ENCODE measurements at places on chromosomes 12 and 14. TPM values are rescaled to one million over a fixed set of nuclear protein-coding genes. Genes with fewer than 3 reads are reported as not detected.

- no peak for DNase-seq
Observed at GRCh38 chr14:58026219-58026618, 125.8 kb downstream of the ARMH4 start.

Gene TMCC3
- total RNA-seq: 1.5 TPM

GRCh38 chr14:60514741-60515491 lies 6.0 kb downstream of the SIX6 start:
- DNase-seq: peak; percentile 74

GRCh38 chr12:71578694-71579258 lies 84.9 kb downstream of the ZFC3H1 start:
- DNase-seq: no peak

GRCh38 chr14:91204657-91205056 lies 39.8 kb downstream of the GPR68 start:
- no peak for DNase-seq

Gene ANO2
- total RNA-seq: 19.5 TPM

GRCh38 chr12:16437281-16437816 lies 89.9 kb downstream of the MGST1 start:
- DNase-seq: no peak

- DNase-seq: no peak
Observed at GRCh38 chr12:68825569-68826217, 17.7 kb downstream of the MDM2 start.

DNA sequence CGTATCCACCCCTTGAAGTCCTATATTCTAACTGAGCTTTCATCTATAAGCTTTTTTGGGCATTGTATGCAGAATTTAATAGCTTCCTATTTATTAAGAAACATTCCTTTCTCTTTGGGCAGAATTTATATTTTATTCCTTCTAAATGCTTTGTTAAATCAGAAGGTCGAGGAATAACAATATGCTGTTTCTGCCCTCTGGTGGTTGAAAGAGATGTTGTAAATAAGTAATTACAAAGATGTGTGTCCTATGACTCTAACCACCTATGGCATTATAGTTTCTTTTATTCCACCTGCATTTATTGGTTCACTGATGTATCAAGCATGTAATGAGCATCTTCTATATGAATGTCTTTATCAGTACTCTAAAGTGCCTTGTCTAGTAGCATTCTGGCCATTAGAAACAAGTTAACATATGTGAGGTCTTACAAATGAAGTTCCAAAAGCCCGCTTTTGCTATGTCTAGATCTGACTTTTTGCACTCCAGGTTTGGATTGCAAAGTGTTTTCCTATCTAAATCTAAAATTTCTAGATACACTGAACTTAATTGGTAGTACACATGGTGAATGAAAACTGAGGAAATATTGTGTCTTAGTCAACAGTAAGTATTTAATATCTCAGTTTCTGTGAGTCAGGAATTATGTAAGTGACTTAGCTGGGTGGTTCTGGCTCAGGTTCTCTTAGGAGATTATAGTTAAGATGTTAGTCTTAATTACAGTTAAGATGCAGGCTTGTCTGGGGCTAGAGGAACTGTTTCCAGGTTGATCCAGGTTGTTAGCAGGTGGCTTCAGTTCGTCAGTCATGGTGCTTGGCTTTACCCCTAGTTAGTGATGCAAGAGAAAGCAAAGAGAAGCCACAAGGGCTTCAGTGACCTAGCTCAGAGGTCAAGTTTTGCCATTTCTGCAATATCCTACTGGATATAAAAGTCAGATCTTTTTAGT lies 57.5 kb downstream of the PLEKHA5 start:
- no peak for DNase-seq

Gene MYO1H
- 0.16 TPM for total RNA-seq

DNA sequence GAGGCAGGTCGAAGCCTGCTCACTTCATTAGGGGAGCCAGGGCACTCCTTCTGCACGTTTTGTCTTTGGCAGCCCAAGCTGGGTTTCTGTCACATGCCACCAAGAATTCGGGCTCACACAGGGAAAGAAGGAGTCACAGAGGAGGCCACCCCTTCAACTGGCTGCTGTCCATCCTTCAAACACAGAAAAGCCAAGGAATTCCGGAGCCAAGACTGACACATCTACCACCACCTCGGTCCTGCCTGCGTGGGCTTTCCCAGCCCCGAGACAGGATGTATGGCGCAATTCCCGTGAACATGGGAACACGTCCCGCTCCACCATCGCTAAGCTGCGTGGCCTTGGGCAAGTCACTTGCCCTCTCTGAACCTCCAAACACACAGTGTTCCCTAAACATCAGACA lies 70.4 kb downstream of the NCOR2 start:
- DNase-seq: no peak

DNA sequence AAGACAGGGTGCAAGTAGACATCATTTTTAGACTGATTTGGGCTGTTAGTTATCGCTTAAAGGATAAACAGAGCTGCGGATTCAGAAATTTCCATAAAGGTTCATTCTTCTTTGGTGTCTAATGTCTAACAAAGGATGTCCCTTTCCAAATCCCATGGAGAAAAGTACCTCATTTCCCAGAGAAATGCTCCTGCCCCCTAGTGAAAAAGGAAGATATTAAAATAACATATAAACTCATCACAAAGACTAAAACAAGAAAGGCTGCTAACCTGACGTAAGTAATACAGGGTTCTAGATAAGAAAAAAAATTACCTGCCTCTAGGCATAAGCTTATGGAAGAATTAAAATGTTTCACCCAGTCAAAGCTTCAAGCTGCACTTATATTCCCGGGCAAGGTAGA lies 22.8 kb downstream of the ARMH4 start:
- DNase-seq: no peak

DNA sequence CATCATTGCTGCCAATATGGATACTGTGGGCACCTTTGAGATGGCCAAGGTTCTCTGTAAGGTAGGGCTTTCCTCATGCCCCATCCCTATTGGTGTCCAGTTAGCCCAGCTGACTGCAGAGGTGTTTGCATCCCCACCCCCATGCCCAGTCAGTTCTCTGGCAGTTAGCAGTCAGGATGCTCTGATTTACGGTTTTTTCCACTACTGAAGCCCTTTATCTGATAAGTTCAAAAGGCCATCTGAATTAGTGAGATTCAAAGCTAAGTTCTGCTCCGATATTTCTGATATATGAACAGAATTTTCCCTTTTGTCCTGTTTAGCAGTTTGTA lies 773 bp downstream of the GMPR2 start:
- DNase-seq: no peak
